ENCODE measurements at places on chromosomes 7 and 10.

GRCh38 chr7:1512781-1513656 is 8.8 kb upstream of the INTS1 start:
- H3K27me3 ChIP-seq = peaks cover 6% of the 10 kb centered on the region
- H3K4me1 ChIP-seq = peaks cover 27% of the 10 kb centered on the region
- H3K4me3 ChIP-seq = peak overlapping the region; percentile 26
- peak overlapping the region; percentile 69 for H3K27ac ChIP-seq
- DNase-seq = peak; percentile 79

- peaks cover 2% of the 10 kb centered on the region for H3K27me3 ChIP-seq
- no peaks in the 10 kb centered on the region for H3K36me3 ChIP-seq
- no peak for DNase-seq
Observed at GRCh38 chr10:83075016-83075814, 1064.1 kb upstream of the GHITM start.

DNA sequence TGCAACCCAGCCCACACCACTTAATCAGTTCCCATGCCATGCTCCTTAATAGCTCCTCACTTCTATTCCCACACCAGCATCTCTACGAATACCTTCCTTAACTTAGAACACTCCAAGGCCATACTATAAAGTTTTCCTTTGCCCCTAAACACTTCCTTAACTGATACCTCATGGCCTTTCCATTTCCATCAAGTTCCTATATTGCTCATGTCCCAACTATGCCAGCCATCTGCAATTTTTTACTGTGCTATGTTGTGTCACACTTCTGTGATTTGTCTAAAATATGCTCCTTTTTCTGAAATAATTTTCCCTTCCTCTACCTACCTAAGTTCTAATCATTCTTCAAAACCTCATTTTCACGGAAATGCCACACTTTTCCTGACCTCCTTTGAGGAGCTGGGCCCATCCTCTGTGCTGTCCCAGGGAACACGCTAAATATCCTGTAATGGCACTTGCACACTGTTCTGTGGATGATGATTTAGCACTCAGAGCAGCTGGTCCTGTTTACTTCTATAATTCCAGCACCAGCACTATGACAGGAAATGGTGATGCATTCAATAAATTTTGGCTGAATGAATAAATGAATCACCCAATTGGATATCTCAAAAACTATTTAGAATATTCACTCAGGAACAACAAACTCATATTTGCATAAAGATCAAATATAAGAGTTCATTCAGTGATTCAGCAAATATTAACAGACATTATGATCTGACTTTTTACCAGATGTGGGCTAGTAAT is 266.5 kb upstream of the HGF start:
- peak overlapping the region; percentile 88 for H3K27ac ChIP-seq
- H3K4me1 ChIP-seq = peaks cover 60% of the 10 kb centered on the region
- H3K36me3 ChIP-seq = peaks cover 10% of the 10 kb centered on the region
- H3K4me3 ChIP-seq = peak overlapping the region; percentile 77
- DNase-seq = peak; percentile 77

DNA sequence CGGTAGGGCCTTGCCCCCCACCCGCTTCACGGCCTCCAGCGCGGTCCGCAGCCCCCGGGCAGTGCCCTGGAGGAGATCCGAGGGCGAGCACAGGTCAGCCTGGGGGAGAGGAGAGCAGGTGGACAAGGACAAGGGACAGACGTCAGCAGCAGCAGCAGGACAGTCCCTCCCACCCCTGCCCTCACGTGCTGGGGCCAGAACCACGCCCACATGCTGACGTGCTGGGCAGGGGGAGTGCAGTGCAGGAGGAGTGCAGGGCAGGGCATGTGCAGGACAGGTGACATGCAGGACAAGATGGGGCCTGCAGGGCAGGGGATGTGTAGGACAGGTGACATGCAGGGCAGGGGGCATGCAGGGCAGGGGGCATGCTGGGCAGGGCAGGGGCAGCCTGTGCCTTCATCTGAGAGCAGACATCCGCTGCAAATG is 1.5 kb upstream of the SAP25 start:
- H3K4me1 ChIP-seq = no peaks in the 10 kb centered on the region
- H3K27ac ChIP-seq = no peak overlapping the region
- H3K36me3 ChIP-seq = peaks cover 4% of the 10 kb centered on the region
- H3K27me3 ChIP-seq = peaks cover 13% of the 10 kb centered on the region
- DNase-seq = no peak

GRCh38 chr10:16612115-16612980 is 90.7 kb upstream of the C1QL3 start:
- peaks cover 2% of the 10 kb centered on the region for H3K27me3 ChIP-seq
- H3K4me3 ChIP-seq = no peak overlapping the region
- no peak overlapping the region for H3K27ac ChIP-seq
- DNase-seq = peak; percentile 18
- H3K4me1 ChIP-seq = no peaks in the 10 kb centered on the region

Data from HFFc6 (cell line).